Tibial nerve (tissue), 4 donors: ENCODE measurements at places on chromosomes 7 and 10.

DNA sequence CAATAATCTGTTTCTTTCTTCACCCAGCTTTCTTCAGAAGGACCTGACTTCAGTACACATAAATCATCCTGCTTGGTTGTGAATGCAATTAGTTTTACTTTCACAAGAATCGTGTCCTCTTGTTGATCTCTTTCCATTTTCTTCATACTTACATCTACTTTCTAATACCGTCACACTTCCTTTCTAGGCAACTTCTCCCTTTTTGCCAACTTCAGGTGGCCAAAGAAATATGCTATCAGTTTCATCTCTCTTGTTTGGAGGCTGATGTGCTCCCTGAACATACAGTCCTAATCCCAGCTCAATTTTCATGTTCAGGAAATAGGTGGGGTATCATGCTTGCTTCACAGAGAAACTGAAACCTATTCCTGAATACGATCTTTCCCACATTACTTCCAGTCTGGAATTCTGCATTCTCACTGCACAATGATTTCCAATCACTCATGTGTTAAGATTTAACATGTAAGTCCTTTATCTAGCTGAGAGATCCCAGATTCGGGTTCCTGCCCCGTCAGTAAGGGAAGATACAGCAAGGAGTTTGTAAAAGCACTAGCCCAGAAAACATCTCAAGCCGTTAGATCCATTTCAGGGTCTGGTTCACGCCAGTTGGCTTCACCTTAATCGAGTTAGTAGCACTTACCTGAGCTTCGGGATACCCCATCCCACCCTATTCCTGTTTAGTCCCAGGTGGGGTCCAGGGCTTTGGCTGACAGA, 994 bp downstream of the SLC25A28 start:
- DNase-seq: no peak

GRCh38 chr10:91105269-91105668, 115.2 kb upstream of the PCGF5 start:
- DNase-seq: no peak

- no peak for DNase-seq
These were observed 7.5 kb downstream of the MRPL32 start for GRCh38 chr7:42939457-42940240.

GRCh38 chr7:114554781-114555537, 140.3 kb downstream of the FOXP2 start:
- no peak for DNase-seq

- no peak for DNase-seq
These were observed 14.1 kb downstream of the CUL1 start for GRCh38 chr7:148712678-148713329.

- DNase-seq: no peak
These were observed 55.2 kb downstream of the PWWP2B start for GRCh38 chr10:132452216-132452650.

DNA sequence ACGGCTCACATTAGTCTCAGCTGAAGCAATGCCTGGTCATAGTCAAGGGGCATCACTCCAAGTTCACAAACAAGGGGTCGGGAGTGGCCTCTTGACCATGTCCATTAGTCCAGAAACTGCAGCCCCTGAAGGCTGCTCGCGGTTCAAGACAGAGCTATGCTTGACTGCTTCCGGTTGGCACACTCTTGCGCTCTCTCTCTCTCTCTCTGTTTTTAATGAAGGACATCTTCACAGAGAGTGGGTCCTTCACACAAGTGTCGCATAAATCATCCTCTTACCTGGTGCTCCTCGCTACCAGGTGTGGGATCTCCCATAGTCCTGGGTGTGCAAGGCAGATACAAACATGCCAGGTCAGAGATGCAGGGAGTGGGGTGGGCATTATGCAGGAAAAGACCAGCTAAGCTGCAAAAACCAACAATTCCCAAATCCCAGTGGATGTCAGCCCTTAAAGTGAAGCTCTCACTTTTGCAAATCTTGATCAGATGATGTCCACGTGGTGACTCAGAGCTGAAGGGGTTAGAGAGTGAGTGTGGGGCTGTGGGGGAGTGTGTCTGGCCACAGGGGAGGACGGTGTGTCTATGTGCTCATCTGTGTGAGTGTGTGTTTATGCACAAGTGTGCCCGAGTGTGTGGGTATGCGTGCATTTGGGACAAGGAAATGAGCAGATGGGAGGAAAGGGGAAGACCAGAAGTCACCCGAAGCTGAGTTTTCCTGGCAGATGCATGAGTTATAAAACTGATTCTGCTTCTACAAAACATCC, 83.7 kb upstream of the PPP2R2D start:
- DNase-seq: no peak

DNA sequence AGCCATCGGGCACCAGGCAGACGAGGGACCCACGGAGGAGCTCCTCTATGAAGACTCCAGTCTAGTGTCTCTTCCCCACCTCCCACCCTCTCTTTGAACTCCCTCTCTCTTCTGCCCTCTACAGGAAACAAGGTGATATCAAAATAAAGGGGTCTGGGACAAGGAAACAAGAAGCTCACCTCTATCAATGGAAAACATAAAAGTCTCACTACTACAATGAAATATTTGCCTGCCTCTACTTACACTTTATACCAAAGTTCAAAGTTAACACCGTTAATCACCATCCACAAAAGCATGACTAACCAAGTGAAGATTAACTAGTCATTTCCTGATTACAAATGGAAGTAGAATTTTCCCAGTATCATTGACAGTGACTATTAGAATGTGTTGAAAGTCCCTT, 82.2 kb downstream of the PARD3 start:
- DNase-seq: no peak

GRCh38 chr7:5539013-5539411, 115.4 kb upstream of the TNRC18 start:
- DNase-seq: no peak

- DNase-seq: no peak
These were observed 8.1 kb downstream of the CCDC6 start for GRCh38 chr10:59898125-59898835.

- DNase-seq: no peak
These were observed 9.7 kb downstream of the ABCA13 start for GRCh38 chr7:48180981-48181380.

GRCh38 chr7:22269963-22270362, 87.0 kb downstream of the RAPGEF5 start:
- DNase-seq: no peak

- no peak for DNase-seq
These were observed 10.3 kb downstream of the PI4K2A start for GRCh38 chr10:97650726-97651125.

GRCh38 chr7:148898845-148899484, 14.9 kb upstream of the EZH2 start:
- no peak for DNase-seq

GRCh38 chr7:12703881-12704280, 16.4 kb downstream of the ARL4A start:
- DNase-seq: no peak

DNA sequence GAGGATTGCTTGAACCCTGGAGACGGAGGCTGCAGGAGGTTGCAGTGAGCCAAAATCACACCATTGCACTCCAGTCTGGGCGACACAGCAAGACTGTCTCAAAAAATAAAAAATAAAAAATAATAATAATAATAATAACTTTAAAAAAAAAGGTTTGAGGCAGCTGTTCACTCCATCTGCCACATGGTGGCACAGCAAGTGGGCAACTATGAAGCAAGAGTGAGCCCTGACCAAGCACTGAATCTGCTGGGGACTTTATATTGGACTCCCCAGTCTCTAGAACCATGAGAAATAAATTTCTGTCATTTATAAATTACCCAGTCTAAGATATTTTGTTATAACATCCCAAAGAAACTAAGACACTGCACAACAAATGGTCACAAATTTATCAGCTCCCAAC, 14.6 kb upstream of the BRI3 start:
- DNase-seq: no peak

DNA sequence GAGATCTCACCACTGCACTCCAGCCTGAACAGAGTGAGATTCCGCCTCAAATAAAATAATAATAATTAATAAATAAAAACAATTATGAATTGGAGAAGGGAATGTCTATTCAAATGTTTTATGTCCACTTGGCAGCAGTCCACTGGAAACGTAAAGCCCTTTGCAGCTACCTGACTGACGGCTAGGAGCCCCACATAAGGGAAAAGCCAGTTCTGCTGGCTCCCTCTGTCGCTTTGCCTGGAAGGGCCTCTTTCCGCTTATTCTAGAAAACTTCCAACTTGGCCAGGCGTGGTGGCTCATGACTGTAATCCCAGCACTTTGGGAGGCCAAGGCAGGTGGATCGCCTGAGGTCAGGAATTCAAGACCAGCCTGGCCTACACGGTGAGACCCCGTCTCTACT, 6.1 kb upstream of the TNS3 start:
- no peak for DNase-seq

- no peak for DNase-seq
These were observed 50.2 kb downstream of the RABGEF1 start for GRCh38 chr7:66790725-66791124.

DNA sequence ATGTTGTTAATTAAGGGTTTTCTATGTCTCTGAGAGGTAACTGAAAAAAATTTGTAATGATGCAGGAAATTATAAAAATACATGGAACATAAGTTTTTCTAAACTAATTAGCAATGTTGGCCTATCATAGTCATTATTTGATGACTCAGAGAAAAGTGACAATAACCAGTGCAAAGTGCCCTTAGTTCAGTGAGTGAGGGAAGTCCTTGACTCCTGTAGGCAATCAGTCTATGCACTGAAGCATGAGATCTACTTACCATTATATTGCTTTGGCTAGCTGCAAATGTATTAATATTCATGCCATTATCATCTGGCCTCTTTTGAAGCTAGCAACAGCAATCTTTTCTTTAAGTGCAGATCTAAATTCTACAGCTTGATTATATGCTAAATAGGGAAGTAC, 40.6 kb downstream of the CCDC172 start:
- DNase-seq: no peak

GRCh38 chr10:132632091-132632561, 94.5 kb downstream of the INPP5A start:
- no peak for DNase-seq

DNA sequence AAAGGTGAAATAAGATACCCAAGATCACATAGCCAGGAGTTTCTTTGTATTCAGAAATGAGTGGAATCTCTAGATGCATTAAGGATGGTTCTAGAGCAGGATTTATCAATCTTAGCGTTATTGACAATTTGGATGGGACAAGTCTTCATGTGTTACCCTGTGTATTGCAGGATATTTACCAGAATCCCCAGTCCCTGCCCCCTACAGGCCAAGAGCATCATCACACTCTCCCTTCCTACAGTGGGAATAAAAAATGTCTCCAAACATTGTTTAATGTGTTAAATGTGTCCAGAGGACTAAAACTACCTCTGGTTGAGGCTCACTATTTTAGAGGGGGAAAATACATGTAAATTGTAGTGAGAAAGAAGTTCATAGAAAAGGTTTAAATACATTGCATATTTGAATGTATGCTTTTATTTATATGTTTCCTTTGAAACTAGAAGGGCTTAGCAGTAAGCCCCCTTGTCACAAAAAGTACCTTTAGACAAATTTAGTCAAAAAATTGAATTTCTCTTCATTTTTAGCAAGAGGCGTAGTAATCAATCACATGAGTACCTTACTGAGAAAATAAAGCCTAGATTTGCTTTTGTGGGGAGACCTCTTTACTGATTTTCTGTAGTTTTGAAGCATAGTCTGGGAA, 141.2 kb downstream of the MLLT10 start:
- no peak for DNase-seq

DNA sequence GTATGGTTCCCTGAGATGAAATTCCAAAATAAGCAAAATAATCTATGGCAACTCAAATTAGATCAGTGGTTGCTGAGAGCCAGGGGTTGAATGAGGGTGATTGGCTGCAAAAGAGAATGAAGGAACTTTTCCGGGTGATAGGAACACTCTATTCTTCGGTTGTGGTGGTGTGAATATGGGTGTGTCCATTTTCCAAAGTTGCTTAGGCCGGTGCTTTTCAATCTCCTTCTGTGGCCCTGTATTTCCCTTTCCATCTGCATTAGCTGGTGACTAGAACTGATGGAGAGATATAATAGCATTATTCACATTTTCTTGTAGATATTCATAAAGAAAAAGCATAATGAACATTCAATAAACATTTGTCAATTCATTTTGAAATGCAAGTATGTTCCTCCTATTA, 382.9 kb downstream of the TFEC start:
- no peak for DNase-seq

- DNase-seq: no peak
These were observed 558.9 kb upstream of the MGMT start for GRCh38 chr10:128908099-128908498.

- DNase-seq: no peak
These were observed 47.9 kb upstream of the FEZF1 start for GRCh38 chr7:122352454-122352853.

DNA sequence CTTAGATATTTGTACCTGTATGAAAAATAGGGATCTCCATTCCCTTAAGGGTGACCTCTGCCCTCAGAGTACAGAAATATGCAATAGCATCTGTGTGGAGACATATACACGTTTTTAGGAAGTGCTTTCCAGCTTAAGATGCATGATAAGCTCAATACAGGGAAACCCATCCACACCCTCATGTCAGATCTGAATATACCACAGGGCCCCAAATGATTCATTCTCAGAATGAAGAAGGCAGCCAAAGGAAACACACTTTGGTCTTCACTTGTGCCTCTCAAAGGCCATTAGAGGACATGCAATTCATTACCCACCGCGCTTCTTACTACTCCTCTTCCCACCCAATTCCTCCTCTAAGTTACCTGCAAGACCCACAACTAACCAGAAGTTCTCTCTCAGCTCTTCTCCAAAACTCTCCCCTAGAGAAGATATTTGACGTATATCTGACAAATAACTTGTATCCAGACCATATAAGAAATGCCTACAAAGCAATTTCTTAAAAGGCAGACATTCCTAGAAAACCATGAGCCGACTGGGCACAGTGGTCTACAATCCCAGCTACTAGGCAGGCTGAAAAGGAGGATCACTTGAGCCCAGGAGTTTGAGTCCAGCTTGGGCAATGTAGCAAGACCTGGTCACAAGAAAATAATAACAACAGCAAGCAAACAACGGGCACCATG, 103.0 kb downstream of the OAT start:
- DNase-seq: no peak

GRCh38 chr10:113047963-113048781, 98.1 kb downstream of the TCF7L2 start:
- no peak for DNase-seq

- DNase-seq: no peak
These were observed 55.2 kb upstream of the DKK1 start for GRCh38 chr10:52258799-52259425.
